T follicular helper cell (primary cell): ENCODE measurements at places on chromosomes 7 and 10.

- peak; percentile 55 for DNase-seq
Measured at GRCh38 chr7:157612664-157613561, 276.1 kb downstream of the DNAJB6 start.

DNA sequence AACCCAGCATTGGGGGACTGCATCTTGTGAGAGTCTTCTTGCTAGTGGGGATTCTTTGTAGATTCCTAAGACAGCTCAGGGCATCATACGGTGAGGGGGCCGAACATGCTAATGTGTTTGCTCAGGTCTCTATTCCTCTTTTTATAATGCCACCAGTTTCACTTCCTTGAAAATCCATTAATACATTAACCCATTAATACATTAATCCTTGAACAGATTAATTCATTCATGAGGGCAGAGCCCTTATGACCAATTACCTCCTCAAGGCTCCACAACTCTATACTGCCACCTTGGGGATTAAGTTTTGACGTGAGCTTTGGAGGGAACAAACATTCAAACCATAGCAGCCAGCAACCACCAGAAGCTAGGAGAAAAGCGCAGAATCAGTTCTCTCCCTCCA is 67.2 kb upstream of the POT1 start:
- no peak for DNase-seq

GRCh38 chr7:134768243-134768642 is 11.2 kb upstream of the CALD1 start:
- DNase-seq, result no peak

- DNase-seq, result no peak
Measured at GRCh38 chr10:117736655-117737054, 194.1 kb downstream of the EMX2 start.
